ENCODE measurements at places on chromosomes 11 and 22.

- DNase-seq: no peak
Observed at GRCh38 chr11:2787816-2788167, 88.0 kb upstream of the KCNQ1OT1 start.

DNA sequence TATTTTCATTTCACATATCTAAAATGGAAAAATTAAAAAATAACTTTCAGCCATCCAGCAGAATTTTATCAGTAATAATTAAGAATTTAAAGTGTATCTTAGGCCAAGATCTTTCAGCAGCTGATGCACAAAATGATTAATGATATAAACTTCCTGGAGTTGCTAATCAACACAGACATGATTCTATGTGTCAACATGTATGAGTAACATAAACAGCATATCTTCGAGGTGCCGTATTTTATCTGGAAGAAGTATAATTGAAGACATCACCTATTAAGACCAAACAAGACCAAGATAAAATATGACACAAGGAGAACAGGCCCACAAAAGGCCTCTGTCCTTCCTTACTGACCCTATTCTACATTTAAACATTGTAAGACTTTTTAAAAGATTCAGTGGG is 45.2 kb downstream of the SLC5A12 start:
- DNase-seq: no peak

- no peak for DNase-seq
Observed at GRCh38 chr11:47236482-47236881, 12.1 kb downstream of the ACP2 start.

- no peak for DNase-seq
Observed at GRCh38 chr11:19740586-19740985, 27.9 kb downstream of the NAV2 start.

- DNase-seq: no peak
Observed at GRCh38 chr11:34890089-34890488, 26.1 kb downstream of the APIP start.

- DNase-seq: no peak
Observed at GRCh38 chr11:93032580-93032979, 63.1 kb downstream of the MTNR1B start.

- no peak for DNase-seq
Observed at GRCh38 chr11:48106166-48106565, 110.4 kb upstream of the OR4B1 start.

GRCh38 chr11:1750840-1751530 is 590 bp upstream of the IFITM10 start:
- peak; percentile 90 for DNase-seq

Measured in chondrocyte (in vitro differentiated cells).